ENCODE measurements at places on chromosomes 2 and 18. TPM values are rescaled to one million over a fixed set of nuclear protein-coding genes. Genes with fewer than 3 reads are reported as not detected.
A peak's percentile ranks its signal among the peaks of the same experiment; 100 is the strongest.

The ANKRD62 gene
- not detected for total RNA-seq

The TLX2 gene
- not detected for total RNA-seq

The NPHP1 gene
- total RNA-seq, result 1.6 TPM

The TUBA3E gene
- total RNA-seq, result not detected

The KLF7 gene
- total RNA-seq, result 35.8 TPM

The CAMKMT gene
- 17.4 TPM for total RNA-seq

The ST8SIA5 gene
- total RNA-seq, result not detected

The CCDC85A gene
- total RNA-seq, result not detected

The CYP27C1 gene
- total RNA-seq, result not detected

DNA sequence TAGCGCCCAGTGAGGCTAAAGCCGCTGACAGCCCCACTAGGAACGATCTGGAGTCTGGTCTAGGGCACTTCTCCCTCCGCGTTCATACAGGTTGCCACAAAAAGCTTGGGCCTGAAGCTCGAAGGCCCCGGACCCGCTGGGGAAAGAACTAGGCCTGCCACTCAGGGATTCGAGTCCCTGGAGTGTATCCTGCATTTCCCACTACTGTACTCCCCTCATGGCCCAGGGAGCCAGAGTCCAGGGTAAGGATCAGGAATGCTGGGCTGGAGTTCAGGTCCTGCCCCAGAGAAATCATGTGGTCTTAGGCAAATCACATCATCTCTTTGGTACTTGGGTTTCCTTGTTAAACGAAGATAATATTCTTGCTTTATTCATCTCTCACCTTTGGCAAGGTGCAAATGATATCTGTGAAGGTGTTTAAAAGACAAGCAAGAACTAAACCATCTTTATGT lies 1.4 kb upstream of the ZFP36L2 start:
- DNase-seq, result no peak
- peak overlapping the region; percentile 95 for H3K4me3 ChIP-seq
- H3K27ac ChIP-seq, result peak overlapping the region; percentile 88
- H3K4me1 ChIP-seq, result peaks cover 45% of the 10 kb centered on the region

- no peaks in the 10 kb centered on the region for H3K36me3 ChIP-seq
- no peak overlapping the region for H3K4me3 ChIP-seq
- no peaks in the 10 kb centered on the region for H3K27me3 ChIP-seq
- H3K27ac ChIP-seq, result no peak overlapping the region
- no peak for DNase-seq
- no peaks in the 10 kb centered on the region for H3K4me1 ChIP-seq
These were observed 164.0 kb downstream of the GRB14 start for GRCh38 chr2:164457271-164457670.

DNA sequence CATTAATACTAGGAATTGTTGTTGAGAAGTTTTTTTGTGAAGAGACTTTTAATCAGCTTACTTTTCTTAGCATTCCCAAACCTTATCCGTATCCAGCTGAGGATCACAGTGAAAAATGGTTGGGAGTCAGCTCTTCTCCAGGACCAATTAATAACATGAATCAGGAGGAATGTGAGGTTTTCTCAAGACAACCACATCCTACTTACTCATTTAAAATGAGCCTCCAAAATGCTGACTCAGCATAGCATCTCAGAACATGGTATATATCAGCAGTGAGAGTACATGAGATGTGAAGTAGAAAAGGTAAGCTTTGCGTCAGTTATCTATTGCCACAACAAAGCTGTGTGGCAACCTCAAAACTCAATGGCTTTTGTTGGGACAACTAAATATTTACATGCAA lies 140.3 kb downstream of the NRP2 start:
- H3K4me1 ChIP-seq, result no peaks in the 10 kb centered on the region
- H3K4me3 ChIP-seq, result no peak overlapping the region
- DNase-seq, result no peak
- H3K36me3 ChIP-seq, result no peaks in the 10 kb centered on the region
- no peak overlapping the region for H3K27ac ChIP-seq

GRCh38 chr2:46062637-46063412 lies 234.4 kb upstream of the EPAS1 start:
- no peaks in the 10 kb centered on the region for H3K27me3 ChIP-seq
- H3K4me1 ChIP-seq, result no peaks in the 10 kb centered on the region
- H3K36me3 ChIP-seq, result peaks cover 20% of the 10 kb centered on the region
- H3K4me3 ChIP-seq, result no peak overlapping the region

GRCh38 chr18:35695384-35695783 lies 113.8 kb downstream of the GALNT1 start:
- H3K4me3 ChIP-seq, result no peak overlapping the region
- no peaks in the 10 kb centered on the region for H3K27me3 ChIP-seq
- no peak overlapping the region for H3K27ac ChIP-seq
- H3K4me1 ChIP-seq, result no peaks in the 10 kb centered on the region
- H3K36me3 ChIP-seq, result peaks cover 40% of the 10 kb centered on the region
- DNase-seq, result no peak

- H3K27me3 ChIP-seq, result no peaks in the 10 kb centered on the region
- DNase-seq, result no peak
- peaks cover 26% of the 10 kb centered on the region for H3K36me3 ChIP-seq
- peak overlapping the region; percentile 70 for H3K4me3 ChIP-seq
- peak overlapping the region; percentile 46 for H3K27ac ChIP-seq
These were observed 17.6 kb upstream of the ADI1 start for GRCh38 chr2:3536682-3537632.

DNA sequence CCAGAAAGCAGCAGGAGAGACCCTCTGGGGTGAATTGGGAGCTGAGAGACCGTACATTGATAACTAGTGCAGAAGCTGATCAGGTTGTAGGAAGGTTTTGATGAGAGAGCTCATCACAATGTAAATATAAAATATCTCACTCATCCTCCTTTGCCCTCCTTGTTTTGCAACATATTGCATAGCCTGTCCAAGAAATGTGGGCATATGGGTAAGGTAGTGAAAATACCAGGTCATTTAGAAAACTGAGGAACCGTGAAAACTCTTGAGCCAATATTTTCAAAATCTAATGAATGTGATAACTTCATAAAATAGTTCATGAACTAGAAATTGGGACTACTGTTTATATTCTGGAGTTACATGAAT lies 31.4 kb downstream of the C18orf54 start:
- no peak overlapping the region for H3K4me3 ChIP-seq
- DNase-seq, result no peak
- H3K27ac ChIP-seq, result no peak overlapping the region
- H3K27me3 ChIP-seq, result peaks cover 4% of the 10 kb centered on the region

DNA sequence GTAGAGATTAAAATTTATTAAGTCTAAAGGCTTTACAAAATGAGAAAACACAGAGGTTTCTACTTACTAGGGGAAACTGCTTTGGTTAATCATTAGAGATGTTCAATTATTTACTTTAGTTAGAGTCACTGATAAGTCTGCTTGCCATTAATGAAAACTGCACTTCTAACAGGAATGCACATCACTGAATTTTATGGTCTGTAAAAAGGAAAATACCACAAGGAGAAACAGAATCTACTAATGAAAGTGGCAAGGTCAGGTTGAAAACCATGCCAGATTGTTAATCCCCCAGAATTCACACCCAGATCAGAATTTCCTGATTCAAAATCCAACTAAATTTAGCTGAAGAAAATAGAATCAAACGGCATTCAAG lies 90.5 kb upstream of the GRB14 start:
- no peak overlapping the region for H3K4me3 ChIP-seq
- H3K27me3 ChIP-seq, result no peaks in the 10 kb centered on the region
- no peak overlapping the region for H3K27ac ChIP-seq
- no peak for DNase-seq

DNA sequence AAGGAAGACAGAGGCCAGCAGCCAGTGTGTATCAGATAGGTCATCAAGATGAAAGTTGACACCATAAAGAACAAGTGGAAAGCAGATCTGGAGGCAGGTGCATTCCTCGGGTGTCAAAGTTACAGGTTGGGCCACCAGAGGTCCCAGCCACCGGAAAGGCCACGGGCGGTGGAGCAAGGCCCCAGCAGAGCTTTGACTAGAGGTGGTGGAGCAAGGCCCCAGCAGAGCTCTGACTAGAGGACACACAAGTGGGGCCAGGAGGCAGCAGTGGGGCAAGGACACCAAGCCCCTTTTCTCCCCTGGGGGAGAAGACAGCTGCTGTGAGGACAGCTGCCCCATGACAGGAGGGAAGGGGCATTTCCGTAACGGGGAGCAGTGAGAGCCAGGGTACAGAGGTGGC lies 115.1 kb downstream of the GYPC start:
- H3K27ac ChIP-seq, result no peak overlapping the region
- no peak for DNase-seq
- no peaks in the 10 kb centered on the region for H3K36me3 ChIP-seq
- H3K4me1 ChIP-seq, result peaks cover 2% of the 10 kb centered on the region
- no peak overlapping the region for H3K4me3 ChIP-seq

- no peaks in the 10 kb centered on the region for H3K4me1 ChIP-seq
- H3K27me3 ChIP-seq, result peaks cover 49% of the 10 kb centered on the region
- no peak for DNase-seq
- no peak overlapping the region for H3K27ac ChIP-seq
- H3K4me3 ChIP-seq, result no peak overlapping the region
These were observed 570 bp downstream of the C1QL2 start for GRCh38 chr2:119157850-119158511.

DNA sequence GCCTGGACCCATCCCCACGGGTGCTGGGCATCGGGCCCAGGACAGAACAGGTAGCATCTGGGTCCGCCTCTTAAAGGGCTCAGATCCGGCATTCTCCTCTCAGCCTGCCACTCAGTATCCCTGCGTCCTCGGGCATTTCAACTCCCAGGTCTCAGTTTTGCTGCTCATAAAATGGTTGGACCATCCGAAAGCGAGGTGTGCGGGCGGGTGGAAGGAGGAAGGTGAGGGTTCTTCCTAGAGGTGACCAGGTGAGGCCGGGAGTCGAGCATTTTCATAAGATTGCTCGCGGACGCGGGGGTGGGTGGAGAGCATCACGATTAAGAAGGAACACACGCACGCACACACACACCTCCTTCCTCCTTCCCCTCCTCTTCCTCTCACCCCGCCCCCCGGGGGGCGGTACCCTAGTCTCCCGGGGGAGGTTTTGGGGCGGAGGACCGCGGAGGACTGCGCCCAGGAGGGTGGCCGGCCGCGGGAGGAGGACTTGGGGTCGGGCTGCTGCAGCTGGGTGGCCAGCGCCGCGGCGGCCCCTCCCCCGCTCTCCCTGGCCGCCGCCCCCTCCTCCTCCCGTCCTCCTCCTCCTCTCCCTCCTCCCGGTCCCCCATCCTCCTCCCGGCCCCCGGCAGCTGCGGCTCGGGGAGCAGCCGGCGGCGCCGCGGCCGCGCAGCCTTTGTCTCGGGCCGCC lies 97.9 kb upstream of the GPR45 start:
- peak; percentile 55 for DNase-seq
- H3K27ac ChIP-seq, result peak overlapping the region; percentile 71
- peak overlapping the region; percentile 88 for H3K4me3 ChIP-seq

GRCh38 chr2:38610851-38611801 lies 8.4 kb upstream of the HNRNPLL start:
- DNase-seq, result no peak
- H3K4me3 ChIP-seq, result no peak overlapping the region
- H3K4me1 ChIP-seq, result peaks cover 11% of the 10 kb centered on the region
- no peaks in the 10 kb centered on the region for H3K36me3 ChIP-seq
- H3K27me3 ChIP-seq, result peaks cover 53% of the 10 kb centered on the region
- H3K27ac ChIP-seq, result no peak overlapping the region

DNA sequence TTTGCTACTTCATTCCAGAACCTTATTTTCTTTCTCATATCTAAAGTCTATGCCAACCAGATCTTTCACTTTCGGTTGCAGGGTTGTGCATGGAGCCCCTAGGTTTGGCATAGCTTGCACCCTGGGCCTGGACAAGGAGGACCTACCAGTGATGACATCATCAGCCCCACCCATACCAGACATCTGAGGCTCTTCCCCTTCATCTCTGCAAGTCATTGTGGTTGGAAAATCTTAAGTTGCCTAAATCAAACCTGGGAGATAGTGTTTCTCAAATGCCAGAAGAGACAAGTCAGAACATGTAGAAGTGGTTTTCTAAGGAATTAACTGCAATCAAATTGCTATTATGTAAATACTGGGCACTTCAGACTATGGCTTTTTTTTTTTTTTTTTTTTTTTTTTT lies 363.3 kb downstream of the ZNF516 start:
- no peaks in the 10 kb centered on the region for H3K36me3 ChIP-seq
- H3K4me1 ChIP-seq, result no peaks in the 10 kb centered on the region
- H3K27me3 ChIP-seq, result no peaks in the 10 kb centered on the region
- DNase-seq, result no peak
- H3K4me3 ChIP-seq, result no peak overlapping the region
- H3K27ac ChIP-seq, result no peak overlapping the region

- no peak overlapping the region for H3K4me3 ChIP-seq
- no peak for DNase-seq
- peaks cover 4% of the 10 kb centered on the region for H3K36me3 ChIP-seq
- peaks cover 6% of the 10 kb centered on the region for H3K4me1 ChIP-seq
- no peak overlapping the region for H3K27ac ChIP-seq
These were observed 242.8 kb downstream of the TNS1 start for GRCh38 chr2:217759991-217760390.

- no peak for DNase-seq
- peaks cover 2% of the 10 kb centered on the region for H3K27me3 ChIP-seq
- H3K4me1 ChIP-seq, result no peaks in the 10 kb centered on the region
- no peak overlapping the region for H3K27ac ChIP-seq
- H3K4me3 ChIP-seq, result no peak overlapping the region
These were observed 17.2 kb upstream of the KLF7 start for GRCh38 chr2:207182911-207183310.

- no peaks in the 10 kb centered on the region for H3K36me3 ChIP-seq
- H3K27ac ChIP-seq, result no peak overlapping the region
- no peaks in the 10 kb centered on the region for H3K4me1 ChIP-seq
- H3K4me3 ChIP-seq, result no peak overlapping the region
These were observed 159.4 kb downstream of the ASB1 start for GRCh38 chr2:238585836-238586821.

- H3K27ac ChIP-seq, result no peak overlapping the region
- no peak for DNase-seq
- H3K27me3 ChIP-seq, result peaks cover 22% of the 10 kb centered on the region
- H3K4me1 ChIP-seq, result peaks cover 14% of the 10 kb centered on the region
- H3K4me3 ChIP-seq, result no peak overlapping the region
These were observed 2.4 kb downstream of the FAM171B start for GRCh38 chr2:186696290-186696689.

- H3K36me3 ChIP-seq, result no peaks in the 10 kb centered on the region
- DNase-seq, result no peak
- no peak overlapping the region for H3K4me3 ChIP-seq
- no peak overlapping the region for H3K27ac ChIP-seq
- H3K27me3 ChIP-seq, result peaks cover 13% of the 10 kb centered on the region
- no peaks in the 10 kb centered on the region for H3K4me1 ChIP-seq
These were observed 134.2 kb downstream of the WDSUB1 start for GRCh38 chr2:159152128-159152778.

GRCh38 chr18:69680123-69680522 lies 267.6 kb downstream of the CD226 start:
- no peaks in the 10 kb centered on the region for H3K4me1 ChIP-seq
- no peaks in the 10 kb centered on the region for H3K36me3 ChIP-seq
- no peak for DNase-seq

DNA sequence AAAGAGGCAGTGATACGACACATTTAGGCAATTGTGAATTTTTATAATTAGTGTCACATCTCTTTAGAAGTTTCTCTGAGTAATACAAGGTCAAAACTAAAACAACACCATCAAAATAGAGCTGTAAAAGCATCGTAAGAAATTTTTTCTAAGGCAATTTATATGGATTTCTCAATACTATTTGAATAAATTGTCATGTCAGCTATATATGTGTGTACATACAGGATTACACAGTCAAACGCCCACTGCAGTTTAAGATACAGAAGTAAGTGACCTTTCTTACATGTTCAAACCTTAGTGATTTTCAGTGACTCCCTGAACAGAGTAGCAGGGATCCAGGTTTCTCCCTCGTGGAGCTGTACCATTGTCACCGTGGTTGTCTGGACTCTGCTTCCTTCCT lies 129.1 kb upstream of the CBLN2 start:
- no peak overlapping the region for H3K27ac ChIP-seq
- no peaks in the 10 kb centered on the region for H3K36me3 ChIP-seq
- H3K27me3 ChIP-seq, result peaks cover 2% of the 10 kb centered on the region
- no peaks in the 10 kb centered on the region for H3K4me1 ChIP-seq
